ENCODE measurements at places on chromosomes 3 and 15.

DNA sequence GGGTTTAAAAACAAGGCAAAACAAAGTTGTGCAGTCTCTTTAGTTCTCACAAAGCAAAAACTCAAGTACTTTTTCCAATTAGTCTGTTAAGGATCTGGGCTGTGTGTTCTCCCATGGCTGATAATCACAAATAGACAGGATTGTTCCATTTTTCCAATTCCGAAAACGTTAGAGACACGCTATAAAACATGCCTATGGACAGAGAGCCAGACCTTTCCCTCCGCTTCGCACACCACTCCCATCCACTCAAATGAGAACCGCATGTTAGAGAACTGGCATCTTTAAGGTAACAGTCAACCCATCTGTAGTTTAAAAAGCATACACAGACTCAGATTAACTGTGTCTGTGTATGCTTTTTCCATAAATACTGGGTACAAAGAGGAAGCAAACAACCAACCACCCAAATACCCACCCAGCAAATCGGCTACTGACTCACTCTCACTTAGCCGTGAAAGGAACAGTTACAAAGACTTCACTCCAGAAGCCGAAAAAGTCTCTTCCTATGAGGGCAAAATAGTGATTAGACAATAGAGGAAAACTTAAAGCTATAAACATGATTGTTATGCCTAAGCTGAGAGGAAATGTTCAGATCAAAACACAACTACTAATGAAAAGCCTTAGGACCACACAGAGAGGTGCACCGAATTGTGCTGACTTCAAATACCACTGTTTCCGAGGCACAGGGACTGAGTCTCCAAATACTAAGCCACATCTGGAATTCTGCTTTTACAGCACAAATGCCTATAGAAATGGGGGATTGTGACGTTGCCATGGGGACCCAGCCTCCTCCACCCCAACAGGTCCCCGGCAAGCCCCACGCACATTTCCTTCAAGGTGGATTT lies 36.1 kb downstream of the IL17RD start:
- no peak for DNase-seq

DNA sequence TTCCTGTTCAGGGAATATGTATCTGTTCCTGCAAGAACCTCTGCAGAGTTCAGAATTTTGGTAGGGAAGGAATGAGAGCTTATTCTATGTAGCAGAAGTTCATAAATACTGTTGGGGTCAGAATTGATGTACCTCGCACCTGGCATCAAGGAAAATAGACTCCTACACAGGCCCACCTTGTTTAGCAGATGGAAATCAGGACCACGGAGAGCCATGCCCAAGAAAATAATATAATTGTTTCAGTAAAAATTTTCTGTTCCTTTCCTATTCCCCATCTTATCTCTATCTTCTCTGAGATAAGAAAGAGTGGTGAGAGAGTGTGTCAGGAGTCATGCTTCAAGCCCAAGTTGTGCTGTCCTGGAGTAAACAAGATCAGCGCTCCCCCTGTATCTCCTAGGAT lies 404.7 kb upstream of the UBE2E2 start:
- DNase-seq, result no peak

DNA sequence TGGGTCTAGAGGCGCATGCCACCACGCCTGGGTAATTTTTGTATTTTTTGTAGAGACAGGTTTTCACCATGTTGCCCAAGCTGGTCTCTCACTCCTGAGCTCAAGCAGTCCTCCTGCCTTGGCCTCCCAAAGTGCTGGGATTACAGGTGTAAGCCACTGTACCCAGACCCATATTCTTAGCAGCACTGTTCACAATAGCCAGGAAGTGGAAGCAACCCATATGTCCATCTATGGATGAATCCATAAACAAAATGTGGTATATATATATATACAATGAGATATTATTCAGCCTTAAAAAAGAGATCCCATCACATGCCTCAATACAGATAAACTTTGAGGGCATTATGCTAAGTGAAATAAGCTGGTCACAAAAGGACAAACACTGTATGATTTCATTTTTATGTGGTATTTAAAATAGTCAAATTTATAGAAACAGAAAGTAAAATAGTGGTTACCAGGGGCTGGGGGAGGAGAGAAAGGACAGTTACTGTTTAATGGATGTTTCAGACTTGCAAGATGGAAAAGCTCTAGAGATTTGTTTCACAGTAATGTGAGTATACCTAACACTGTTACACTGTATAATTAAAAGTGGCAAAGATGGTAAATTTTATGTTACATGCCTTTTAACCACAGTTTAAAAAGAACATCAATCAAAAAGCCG lies 35.7 kb upstream of the GRAMD1C start:
- DNase-seq, result no peak

DNA sequence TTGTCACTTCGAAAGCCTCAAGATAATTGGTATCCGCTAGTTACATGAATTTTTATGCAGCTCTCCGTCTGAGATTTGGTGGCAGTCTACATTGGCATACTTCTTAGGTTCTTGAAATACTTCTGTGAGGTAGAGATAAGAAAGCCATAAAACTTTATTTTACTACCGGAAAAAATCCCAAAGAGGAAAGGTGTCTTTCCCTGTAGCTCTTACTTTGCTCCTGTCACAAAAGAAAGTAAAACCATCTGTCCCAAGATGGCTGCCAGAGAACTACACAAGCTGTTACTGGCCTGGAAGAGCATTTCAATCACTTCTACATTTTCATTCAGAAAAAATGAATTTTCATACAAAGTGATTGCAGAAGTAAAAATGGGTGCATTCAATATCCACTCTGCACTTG lies 214.8 kb upstream of the ST8SIA2 start:
- no peak for DNase-seq

GRCh38 chr15:39799552-39800011 lies 16.9 kb upstream of the FSIP1 start:
- no peak for DNase-seq

DNA sequence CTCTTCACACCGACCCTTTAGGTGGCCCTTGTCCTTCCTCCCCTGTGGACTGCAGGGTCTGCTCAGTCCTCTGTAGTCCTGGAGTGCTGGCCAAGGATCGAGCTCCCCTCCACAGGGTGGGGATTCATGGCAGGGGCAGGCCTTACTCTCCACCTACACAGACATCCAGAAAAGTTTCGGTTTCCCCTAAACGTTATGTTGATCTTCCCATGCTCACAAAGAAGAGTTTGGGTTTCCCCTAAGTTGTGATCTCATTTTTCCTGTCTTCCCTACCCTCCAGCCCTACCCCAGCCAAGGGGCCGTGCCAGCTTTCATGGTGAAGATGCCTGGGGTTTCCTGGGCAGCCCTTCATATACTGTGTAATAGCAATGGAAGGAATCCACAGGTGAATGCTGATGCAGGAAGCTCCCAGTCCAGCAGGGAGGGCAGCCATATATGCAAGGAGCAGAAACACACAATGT lies 10.3 kb downstream of the STOML1 start:
- no peak for DNase-seq
